AG09319 (cell line): ENCODE measurements at places on chromosomes 2 and 18.

- no peak for DNase-seq
These were observed 12.1 kb upstream of the MAPRE2 start for GRCh38 chr18:35029103-35029502.

DNA sequence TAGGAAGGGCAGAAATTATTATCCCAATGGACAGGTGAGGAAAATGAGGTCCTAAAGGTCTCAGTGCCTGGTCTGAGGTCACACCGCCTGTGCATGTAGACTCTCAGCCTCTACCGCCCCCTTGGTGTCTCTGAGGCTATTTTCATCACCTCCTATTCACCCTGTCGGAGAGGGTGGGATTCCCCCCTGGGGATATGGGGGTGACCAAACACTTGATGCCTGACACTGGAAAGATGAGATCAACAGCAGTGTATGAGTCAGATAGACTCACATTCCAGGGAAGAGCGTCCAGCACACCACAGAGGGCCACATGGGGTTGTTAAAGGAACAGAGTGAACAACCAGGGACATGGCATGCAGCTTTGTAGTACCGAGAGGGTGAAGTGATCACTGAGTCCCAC, 199.7 kb downstream of the SMAD2 start:
- no peak for DNase-seq

- no peak for DNase-seq
These were observed 188.4 kb downstream of the KCNS3 start for GRCh38 chr2:18066894-18067293.

GRCh38 chr18:39454866-39455265, 1889.3 kb upstream of the CELF4 start:
- DNase-seq: no peak

- no peak for DNase-seq
These were observed 29.0 kb downstream of the SERPINB5 start for GRCh38 chr18:63505566-63506335.

GRCh38 chr2:175430236-175430635, 248.7 kb upstream of the ATP5MC3 start:
- no peak for DNase-seq

DNA sequence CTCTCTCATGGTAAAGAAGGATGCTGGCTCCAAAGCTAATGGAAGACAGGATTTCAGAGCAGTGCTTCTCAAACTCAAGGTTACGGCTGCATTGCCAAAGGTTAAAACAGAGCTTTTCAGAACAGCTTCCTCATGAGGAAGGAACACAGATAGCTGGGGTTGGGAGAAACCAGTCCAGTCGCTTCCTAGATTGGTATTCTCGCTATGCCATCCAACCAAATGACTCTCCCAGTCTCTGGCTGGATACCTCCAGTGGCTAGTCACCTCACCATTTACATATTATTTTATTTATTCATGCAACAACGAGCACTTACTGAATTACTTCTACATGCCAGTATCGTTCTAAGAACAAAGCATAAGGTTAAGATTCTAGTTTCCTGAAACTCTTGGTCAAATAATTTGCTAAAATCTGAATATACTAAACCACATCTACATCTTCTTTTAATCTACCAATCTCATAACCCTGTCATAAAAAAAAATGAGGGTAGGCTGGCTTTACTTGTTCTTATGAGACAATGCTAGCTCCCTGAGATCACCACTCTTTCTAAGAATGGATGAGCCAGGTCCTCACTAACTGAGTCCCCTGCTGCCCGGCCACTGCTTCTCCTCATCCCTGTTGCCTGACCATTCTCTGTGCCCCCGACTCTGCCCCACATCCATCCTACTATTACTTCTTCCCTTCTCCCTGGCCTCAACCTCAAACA, 20.4 kb downstream of the KDSR start:
- no peak for DNase-seq

DNA sequence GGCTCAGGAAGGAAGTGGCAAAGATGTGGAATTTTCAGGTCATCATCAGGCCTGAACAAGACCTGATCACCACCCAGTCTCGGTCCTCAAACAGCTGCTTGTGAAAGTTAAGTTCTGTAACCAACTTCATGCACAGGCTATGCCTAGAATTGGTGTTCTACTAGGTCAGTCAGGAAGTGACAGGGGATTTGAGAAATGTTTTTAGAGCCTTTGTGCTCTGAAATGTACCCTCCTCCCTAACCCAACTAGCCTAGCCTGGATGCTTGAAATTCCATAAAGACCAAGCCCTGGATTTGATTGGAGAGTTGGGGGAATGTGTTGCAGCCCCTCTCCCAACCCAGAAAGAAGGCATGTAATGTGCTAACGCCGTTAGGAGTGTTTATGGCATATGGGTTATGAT, 63.3 kb downstream of the TGOLN2 start:
- DNase-seq: no peak

DNA sequence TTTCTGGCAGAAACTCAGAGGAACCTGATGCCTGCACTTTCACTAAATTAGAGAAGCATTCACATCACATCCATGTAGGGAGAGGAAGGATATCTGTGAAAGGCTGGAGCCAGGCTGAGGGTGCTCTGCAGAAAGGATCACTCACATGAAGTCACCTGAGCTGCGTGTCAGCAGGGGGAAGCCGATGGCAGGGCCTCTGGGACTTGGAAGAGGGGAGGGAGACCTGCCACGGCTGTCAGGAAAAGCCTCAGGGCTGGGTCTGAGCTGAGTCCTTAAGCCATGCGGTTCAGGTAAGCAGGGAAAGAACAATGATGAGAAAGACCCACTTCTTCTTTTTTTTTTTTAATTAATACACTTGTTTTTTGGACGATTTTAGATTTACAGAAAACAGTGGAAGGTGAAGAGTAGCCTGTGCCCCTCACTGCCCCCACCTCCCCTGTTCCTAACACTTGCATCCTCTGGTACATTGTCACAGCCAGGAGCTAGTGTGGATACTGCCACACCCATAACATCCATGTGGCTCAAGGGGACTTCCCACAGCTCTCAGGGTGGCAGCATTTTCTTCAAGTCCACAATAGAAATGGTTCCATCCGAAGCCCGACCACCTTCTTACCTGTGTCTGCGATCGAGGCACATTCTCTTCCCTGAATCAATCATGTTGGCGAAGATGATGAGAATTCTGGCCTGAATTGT, 156.5 kb upstream of the TPO start:
- DNase-seq: no peak

DNA sequence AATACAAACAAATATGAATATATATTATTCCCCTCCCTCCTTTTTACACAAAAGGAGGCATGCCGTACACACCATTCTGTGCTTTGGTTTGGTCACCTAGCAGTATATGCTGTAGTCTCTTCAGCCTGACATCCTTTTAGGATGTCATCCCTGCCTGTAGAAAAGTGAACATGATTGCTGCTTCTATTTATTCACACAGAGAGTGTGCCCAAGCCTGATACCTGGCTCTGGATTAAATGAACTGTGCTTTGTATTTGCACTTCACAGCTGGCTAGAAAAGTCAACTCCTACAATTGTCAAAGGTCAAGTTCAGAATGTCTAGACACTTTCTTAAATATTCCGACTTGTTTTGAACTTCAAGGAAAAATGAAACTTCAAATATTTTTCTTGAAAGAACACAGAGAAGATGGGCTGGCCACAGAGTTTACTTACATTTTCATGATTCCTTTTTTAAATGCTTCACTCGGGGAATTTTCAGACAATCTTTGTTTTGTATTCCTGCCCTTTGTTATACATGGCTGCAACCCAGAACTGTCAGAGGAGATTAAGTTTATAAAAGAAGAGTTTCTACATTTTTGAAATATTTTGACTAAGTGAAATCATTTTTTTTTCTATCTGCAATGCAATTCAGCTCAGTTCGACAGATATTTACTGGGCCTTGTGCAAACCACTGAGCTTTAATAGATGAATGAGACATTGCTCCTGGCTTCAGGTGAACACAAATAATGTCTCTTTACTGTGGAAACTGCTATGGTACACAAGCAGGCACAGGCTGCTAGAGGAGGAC, 33.5 kb downstream of the DAPL1 start:
- DNase-seq: no peak

GRCh38 chr18:3328532-3328931, 66.6 kb downstream of the MYL12B start:
- no peak for DNase-seq

DNA sequence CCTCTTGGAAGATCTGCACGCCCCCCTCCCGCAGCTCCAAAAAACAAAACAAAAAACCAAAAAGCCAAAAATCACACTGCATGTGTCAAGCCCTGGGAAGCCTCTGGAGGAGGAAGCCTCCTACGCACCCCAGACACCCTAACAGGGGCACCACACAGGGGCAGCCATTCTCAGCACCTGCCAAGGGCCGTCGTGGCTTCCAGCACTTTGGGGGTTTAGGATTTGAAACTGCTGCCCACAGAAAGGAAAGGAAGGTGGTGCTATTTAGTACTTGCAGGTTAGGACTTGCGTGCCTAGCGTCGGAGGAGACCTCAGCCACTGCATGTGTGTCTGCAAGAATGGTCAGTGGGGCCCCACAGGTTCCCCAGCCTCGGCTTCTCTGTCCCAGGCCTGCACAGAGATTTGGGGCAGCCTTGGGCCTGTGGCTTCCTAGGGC, 419 bp upstream of the GPR55 start:
- DNase-seq: no peak

DNA sequence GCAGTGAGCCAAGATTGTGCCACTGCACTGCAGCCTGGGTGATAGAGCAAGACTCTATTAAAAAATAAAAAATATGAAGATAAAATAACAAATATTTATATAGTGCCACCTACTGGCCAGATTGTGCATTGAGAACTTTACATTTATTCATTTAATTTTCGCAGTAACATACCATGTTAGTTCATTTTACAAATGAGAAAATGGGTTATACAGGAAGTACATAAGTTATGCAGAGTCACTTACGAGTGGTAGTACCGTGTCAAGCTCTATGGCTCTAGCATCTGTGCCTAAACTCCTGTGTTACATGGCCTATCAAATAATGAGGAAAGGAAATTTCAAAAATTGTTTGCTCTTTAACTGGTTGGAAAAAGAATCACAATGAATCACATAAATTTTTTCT, 27.9 kb downstream of the RIF1 start:
- DNase-seq: no peak

DNA sequence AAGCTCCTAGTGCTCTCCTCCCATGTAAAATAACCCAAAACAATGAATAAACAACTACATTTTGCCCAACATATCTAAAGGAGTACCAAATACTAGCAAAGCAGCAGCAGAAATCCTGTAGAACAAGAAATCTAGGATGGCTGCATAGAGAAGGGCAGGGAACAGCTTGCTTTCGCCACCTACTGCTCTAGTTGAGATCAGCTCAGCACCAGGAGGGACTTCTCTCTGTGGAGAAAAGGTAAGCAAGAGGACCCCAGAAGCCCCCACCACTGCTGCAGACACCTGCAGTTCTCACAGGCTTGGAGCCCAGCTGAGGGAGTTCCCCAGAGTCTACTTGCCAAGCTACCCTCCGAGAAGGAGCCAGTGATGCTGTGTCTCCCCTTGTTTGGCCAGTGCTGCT, 243.0 kb upstream of the CHST9 start:
- DNase-seq: no peak

GRCh38 chr2:134268265-134268664, 14.4 kb downstream of the MGAT5 start:
- DNase-seq: no peak

DNA sequence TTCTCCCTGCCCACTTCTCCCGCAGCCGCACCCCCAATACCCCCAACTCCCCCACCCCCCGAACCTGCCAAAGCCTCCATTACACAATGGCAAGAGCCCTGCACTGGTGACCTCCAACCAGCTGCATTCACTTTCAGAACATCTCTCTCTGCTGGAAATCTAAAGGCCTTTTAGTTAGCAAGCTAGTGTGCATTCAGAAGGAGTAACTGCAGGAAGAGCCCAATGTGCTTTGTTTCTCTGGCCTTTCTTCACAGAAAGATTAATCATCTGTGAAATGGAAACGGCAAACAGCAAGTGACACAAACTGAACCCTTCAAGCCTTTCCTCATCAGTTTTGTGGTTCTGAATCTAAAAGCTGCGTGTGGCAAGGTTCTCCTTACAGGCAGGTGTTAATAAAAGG, 124.2 kb downstream of the OLA1 start:
- DNase-seq: no peak

GRCh38 chr2:29326926-29327325, 211.7 kb downstream of the CLIP4 start:
- DNase-seq: no peak

DNA sequence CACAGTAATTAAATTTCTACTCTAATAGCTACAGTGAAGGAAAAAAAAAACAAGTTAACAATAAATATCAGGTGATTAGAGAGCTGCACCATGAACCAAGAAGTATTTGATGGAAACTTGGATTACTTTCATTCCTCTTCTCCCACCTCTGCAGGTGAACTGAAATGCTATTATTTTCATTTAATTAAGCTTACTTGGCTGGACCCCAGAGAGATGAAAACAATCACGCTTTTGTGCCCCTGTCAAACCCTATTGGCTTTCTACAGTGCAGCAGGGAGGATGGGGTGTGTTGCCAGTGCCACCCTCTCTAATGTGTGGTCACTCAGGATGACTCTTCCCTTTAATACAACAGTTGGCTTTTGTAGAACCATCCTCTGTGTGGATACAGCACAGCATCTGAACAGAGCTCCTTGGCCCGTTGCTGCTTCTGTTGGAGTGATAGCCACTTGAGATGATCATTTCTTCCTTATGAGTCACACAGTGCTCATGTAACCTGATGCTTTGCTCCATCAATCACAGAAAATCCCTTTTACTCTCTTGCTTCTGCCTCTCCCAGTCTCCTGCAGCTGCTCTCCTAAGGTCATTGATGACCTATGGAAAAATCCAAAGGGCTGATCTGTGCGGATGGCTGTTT, 5.5 kb upstream of the ARL4C start:
- peak; percentile 20 for DNase-seq

GRCh38 chr2:177400337-177400923, 7.9 kb downstream of the AGPS start:
- no peak for DNase-seq

- DNase-seq: no peak
These were observed 919 bp upstream of the SCN2A start for GRCh38 chr2:165238295-165238694.

GRCh38 chr18:78448106-78448505, 531.5 kb upstream of the SALL3 start:
- no peak for DNase-seq

GRCh38 chr18:31931163-31931885, 11.6 kb downstream of the TRAPPC8 start:
- DNase-seq: no peak

DNA sequence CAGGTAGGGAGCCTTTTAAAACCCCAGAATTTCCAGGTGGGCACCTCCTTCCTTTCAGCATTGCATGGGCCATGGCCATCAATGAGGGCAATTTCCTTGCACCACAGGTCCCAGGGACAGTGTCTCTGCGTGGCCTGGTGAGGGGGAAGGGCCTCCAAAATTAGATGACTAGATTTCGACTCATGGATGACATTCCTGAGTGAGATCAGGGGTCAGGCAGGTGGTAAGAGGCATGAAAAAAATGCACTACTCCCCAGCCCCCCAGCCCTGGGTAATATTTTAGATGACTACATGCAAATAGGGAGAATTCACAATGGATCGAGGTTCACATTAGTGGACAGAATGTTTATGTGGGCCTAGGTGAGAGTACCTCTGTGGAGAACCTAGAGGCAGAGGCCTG, 19.0 kb upstream of the IGFBP5 start:
- DNase-seq: no peak
